IMR-90 (cell line): ENCODE measurements at places on chromosomes 13 and 19. TPM values are rescaled to one million over a fixed set of nuclear protein-coding genes. Genes with fewer than 3 reads are reported as not detected.
A peak's percentile ranks its signal among the peaks of the same experiment; 100 is the strongest.

CRB3 gene
- total RNA-seq = not detected in 2 replicates

DNA sequence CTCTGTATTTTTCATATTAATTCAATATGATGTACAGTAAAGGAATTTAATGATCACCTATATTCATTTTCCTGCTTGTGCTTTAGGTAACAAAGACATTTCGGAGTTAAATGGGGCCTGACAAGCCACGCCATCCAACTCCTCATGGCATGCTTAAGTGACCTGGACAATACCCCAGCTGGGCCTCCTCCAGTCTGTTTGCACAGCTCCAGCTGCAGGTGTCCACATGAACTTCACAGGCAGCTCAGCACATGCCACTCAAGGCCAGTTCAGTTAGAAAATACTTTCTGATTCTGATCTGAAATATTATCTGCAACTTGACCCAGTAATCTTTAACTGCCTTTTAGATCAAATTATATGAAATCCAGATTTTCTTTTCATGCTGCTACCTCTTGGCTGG, 89.6 kb upstream of the SLC15A1 start:
- H3K4me1 ChIP-seq = peaks cover 4% of the 10 kb centered on the region; the same call in 1 of the 2 replicates
- no peaks in the 10 kb centered on the region for H3K36me3 ChIP-seq
- no peaks in the 10 kb centered on the region for H3K27me3 ChIP-seq

DNA sequence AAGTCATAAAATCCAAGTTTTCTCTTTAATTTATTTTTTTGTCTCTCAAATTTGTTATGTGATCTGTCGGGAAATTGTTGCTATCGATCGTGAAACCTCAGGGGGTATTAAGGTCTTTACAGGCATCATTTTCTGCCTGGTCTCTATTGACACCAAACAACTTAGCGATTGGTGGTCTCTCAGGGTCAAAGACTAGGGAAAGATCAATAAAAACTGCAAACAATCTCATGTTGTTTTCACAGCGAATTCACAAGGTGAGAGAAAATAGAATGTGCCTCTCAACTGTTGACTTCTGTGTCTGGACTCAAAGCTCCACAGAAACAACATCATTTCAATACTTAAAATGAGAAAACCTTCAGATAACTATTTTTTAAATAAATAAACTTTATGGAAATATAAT, 645.4 kb upstream of the MIR17HG start:
- H3K27me3 ChIP-seq = no peaks in the 10 kb centered on the region
- no peak overlapping the region for H3K4me3 ChIP-seq
- H3K36me3 ChIP-seq = no peaks in the 10 kb centered on the region
- H3K4me1 ChIP-seq = no peaks in the 10 kb centered on the region
- DNase-seq = no peak

DNA sequence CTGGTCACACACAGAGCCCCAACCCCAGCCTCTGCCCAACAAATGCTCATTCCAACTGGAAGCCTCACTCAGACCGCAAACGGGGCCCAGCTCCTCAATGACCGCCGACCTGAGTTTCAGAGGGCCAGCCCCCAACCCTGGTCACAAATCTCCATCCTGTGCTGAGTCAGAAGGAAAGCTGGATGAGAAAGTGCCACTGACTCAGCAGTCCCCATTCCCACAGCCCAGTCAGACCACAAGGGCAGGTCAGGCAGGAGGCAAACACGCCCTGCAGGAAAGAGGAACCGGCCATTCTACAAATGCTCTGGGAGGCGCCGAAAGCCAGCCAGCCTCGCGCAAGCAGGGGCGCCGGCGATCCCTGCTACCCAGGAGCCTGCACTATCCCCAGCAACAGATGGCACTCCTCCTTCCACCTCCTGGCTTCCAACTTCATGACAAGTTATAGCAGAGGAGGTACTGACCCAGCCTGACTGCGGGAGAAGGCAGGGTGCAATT, 14.1 kb upstream of the PRKD2 start:
- H3K27me3 ChIP-seq = no peaks in the 10 kb centered on the region
- no peak overlapping the region for H3K4me3 ChIP-seq
- peaks cover 66% of the 10 kb centered on the region for H3K36me3 ChIP-seq
- H3K27ac ChIP-seq = peak overlapping the region; percentile 4; the same call in 1 of the 2 replicates
- H3K4me1 ChIP-seq = peaks cover 16% of the 10 kb centered on the region

GRCh38 chr19:4613254-4613751, 26.0 kb upstream of the TNFAIP8L1 start:
- H3K27me3 ChIP-seq = peaks cover 39% of the 10 kb centered on the region
- no peak overlapping the region for H3K27ac ChIP-seq
- H3K4me1 ChIP-seq = no peaks in the 10 kb centered on the region
- H3K36me3 ChIP-seq = no peaks in the 10 kb centered on the region
